ENCODE measurements at places on chromosomes 3 and 15.

- no peak for DNase-seq
These were observed 10.6 kb downstream of the RPL32 start for GRCh38 chr3:12830785-12831156.

GRCh38 chr3:112149136-112149535 lies 16.1 kb upstream of the GCSAM start:
- DNase-seq, result no peak

GRCh38 chr15:33656168-33656567 lies 312.1 kb upstream of the CHRM5 start:
- no peak for DNase-seq

GRCh38 chr3:49872801-49873281 lies 3.1 kb upstream of the CAMKV start:
- DNase-seq, result no peak

DNA sequence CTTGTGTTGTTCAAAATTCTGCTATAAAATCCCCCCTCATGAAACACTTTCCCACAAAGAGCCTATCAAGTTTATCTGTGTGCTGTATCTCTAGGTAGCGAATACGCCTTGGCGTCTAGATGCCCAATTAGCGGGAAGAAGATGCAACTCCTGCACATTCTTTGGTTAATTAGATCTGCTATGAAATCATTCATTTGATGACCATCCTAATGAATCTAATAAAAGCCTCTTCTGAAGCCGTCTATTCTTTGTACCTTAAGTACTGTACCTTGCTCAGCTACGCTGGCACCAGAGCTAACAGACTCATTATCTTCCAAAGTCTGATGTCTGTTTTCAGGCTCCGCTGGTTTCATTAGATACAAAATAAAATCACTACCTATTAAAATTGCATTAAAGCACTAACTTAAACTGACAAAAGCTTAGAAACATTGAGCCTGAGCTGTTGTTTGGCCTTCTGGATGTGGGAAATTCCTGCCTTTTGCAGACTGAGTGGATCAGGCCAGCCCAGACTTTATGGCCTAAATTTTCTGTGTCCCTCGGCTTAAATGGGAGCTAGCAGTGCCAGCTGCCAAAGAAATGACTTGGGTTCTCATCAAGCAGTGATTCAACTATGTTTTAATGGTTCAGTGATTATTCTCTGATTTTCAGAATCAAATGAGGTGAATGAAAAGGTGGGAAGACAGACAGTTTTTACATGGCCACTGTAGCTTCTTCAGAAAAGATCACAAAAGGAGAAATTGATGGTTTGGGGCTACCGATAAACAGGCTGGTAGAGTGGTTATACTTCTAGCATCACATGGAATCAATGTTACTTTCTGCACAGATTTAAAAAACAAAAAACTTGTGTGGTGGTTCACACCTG lies 28.4 kb upstream of the CHST2 start:
- DNase-seq, result no peak

- no peak for DNase-seq
These were observed 30.7 kb upstream of the PPM1L start for GRCh38 chr3:160725338-160725737.

DNA sequence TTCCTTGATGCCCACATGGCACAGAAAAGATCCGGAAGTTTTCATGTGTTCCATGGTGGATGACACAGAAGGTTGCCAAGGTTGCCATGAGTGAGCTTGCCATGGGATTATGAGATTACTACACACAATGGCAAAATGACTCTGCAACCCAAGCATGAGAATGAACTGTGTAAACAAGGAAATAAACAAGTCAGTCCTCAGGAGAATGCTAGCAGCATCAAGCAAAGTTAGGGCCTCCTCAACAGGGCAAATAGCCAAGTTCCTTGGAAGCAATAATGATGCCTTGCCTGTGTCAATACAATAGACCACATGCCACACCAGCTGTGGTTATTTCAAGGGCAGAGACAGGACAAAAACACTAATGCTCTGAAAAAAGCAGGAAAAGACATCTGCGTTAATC lies 41.8 kb downstream of the AQR start:
- DNase-seq, result no peak

DNA sequence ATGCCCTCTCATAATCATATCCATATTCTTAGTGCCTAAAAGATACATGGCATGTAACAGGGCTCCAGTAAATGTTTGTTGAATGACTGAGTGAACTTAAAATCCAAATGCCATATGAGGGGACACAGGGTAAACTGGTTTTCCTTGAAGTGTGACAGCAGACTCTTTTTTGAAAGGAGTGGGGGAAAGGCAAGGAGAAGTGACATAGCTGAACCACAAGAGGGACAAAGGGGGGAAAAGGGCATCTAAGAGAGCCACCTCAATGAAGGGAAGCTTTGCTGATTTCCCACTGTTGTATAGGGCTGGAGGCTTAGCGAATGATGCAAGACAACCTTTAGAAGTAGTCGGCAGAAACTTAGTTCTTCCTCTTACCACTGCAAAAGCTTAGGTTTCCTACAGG lies 9.1 kb downstream of the TRIM42 start:
- DNase-seq, result no peak

DNA sequence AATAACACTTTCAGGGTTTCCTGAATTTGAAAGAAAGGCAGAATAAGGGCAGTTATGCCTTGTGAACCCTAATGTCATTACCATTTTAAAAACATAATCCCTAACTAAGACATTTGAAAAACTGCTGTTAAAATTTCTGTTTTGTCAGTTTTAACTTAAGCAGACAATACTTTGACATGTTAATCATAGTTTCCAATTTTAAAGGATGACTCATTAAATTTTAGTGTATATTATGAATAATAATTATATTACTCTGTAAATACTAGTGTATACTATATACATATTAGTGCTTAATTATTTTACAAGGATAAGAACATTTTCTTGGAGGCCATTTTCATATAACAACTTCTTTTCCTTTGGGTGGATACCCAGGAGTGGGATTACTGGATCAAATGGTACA lies 553.1 kb upstream of the BCHE start:
- no peak for DNase-seq

- no peak for DNase-seq
These were observed 65.6 kb upstream of the SLC6A1 start for GRCh38 chr3:10926811-10927521.

DNA sequence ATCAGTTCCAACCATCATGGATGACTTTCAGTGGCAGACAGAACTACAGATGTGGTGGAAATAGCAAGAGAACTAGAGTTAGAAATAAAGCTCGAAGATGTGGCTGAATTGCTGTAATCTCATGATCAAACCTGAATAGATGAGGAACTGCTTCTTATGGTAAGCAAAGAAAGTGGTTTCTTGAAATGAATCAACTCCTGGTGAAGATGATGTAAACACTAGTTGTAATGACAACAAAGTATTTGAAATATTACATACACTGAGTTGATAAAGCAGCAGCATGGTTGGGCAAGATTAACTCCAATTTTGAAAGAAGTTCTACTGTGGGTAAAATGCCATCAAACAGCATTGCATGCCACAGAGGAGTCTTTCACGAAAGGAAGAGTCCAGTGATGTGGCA lies 131.7 kb upstream of the FAM3D start:
- no peak for DNase-seq
